ENCODE measurements at places on chromosomes 12 and 14. TPM values are rescaled to one million over a fixed set of nuclear protein-coding genes. Genes with fewer than 3 reads are reported as not detected.

DNA sequence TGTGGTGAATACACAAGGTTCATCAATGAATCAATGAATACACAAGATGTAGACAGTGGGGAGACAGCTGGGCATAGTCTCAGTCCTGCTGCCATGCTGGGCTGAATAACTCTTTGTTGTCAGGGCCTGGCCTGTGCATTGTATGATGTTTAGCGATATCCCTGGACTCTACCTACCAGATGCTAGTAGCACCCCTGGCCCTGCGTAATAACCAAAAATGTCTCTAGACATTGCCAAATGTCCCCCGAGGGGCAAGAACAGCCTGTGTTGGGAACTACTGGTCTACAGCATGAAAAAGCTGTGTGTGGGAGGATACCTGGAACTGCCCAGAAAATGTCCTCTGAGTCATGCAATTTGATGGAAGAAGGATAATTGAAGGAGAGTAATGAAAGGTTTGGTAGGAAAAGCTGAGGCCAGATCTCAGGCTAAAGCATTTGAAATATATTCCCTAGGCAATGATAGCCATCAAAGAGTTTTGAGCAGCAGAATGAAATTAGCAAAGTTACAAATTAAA lies 128.2 kb downstream of the TMEM30B start:
- DNase-seq: no peak

- no peak for DNase-seq
These were observed 6.2 kb downstream of the TBX5 start for GRCh38 chr12:114399664-114400211.

DNA sequence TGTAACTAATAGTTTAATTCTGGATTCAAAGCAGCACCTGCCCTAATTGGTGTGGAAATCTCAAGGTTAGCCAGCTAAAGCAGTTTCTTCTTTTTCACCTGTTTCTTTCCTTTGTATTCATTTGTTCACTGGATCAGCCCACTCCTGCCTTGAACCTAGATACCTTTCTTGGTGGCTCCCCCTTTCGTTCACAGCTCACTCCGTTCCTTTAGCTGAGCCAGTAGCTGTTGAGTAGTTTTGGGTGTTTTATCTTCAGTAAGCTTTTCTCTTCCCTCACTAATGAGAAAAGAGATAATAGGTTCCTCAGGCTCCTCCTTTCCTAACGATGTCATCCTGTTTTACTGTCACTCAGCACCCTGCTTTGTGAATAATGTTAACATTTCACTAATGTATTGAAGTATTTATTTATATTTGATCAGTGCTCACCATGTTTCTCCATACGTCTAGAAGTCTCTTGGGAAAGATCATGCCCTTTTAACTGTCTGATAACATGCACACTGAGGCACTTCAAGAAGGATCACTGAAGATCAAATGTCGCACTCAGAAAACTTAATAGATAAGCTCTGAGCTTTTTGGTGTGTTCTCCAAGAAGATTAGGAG lies 121.1 kb downstream of the TGFB3 start:
- no peak for DNase-seq

DNA sequence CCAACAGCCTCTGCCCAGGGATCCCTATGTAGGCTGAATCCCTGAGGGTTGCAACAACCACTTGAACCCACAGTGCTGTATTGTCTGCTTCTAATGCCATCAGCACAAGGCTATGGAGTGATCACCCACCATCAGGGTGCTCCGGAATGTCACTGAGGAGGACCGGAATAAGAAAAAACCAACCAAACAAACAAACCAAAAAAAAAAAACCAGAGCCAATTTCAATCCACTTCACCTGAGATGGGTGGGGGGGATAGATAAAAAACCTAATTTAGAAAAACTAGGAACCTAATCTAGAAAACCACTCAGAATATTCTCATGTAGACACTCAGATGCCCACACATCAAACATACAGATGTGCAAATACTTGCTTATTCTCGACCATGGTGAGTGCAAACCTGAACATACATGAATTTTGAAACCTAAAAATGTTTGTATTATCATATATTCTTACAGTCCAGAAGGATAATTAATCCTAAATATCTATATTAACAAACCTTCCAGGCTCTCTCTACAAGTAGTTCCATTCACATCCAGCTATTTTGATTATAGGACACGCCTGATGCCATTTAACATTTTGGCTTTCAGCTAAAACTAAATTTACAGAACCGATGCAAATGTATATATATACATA lies 3.7 kb downstream of the TBX5 start:
- no peak for DNase-seq

The RNFT2 gene
- polyA plus RNA-seq: 6.2 TPM

DNA sequence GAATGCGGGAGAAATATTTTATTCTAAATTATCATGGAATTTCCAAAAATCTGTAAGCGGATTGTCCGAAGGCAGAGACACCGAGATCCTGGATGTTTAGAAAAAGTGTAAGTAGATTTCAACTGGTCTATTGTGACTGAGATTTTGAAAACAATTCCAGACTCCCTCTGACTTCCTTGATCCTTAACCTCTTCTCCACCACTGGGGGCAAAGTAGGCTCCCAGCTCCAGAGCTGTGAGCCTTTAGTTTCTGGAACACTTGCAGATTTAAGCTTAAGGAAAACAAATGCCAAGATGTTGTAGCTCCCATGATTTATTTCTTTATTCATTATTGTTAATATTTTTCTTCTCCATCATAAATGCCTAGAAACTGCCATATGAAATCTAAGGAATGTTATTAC lies 1320.5 kb upstream of the SEL1L start:
- DNase-seq: no peak

The TMTC1 gene
- 28.5 TPM for polyA plus RNA-seq

GRCh38 chr14:52738409-52738808 lies 8.4 kb downstream of the STYX start:
- DNase-seq: no peak

GRCh38 chr12:27206801-27207502 lies 37.1 kb upstream of the STK38L start:
- no peak for DNase-seq

DNA sequence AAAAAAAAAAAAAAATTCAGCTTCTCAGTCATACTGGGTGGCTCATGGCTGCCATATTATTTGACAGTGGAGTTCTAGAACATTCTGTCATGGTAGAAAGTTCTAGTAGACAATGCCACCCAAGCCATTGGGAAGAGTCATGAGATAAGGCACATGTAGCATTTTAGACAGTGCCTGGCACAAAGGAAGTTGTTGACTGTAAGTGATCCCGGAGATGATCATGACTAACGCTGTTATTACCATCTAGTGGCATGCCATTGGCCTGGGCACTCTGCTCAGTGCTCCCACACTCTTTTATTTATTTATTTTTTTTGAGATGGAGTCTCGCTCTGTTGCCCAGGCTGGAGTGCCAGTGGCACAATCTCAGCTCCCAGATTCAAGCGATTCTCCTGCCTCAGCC lies 80.4 kb downstream of the FOXN4 start:
- no peak for DNase-seq

DNA sequence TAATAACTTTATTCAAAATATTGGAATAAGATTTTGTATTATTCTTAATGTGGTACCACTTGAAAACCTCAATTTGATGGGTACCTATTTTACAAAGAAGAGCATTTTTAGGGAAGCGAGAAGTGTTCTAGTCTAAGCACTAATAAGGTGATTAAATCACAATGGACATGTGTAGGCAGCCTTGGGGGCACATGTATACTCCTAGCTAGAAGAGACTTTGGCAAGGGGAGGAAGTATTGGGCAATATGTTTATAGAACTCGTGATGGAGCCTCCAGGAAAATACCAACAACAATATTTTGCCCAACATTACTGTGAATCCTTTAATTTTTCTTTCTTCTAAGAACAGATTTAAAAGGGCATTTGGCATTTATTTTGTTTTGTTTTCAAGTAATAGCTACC lies 280.3 kb downstream of the ADAMTS20 start:
- DNase-seq: no peak

The KRT73 gene
- polyA plus RNA-seq: not detected

DNA sequence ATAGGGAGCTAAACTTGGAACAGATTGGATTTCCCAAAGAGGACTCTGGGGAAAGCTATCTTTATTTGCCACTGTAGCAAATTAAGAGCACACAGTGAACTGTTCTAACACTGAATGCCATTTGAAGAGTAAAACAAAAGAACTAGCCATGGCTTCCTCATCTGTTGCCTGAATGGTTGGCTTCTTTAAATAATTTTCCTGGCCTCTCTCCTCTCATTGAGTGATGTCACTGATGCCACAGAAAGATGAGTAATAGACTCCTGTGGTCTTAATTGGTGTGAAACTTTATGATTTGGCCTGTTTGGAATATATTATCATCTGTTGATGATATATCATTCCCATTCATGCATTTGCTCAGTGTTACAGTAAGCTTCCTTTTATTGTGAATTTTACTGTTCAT lies 42.5 kb downstream of the WDR20 start:
- DNase-seq: no peak

The PDZRN4 gene
- 5.2 TPM for polyA plus RNA-seq

The LBHD2 gene
- not detected for polyA plus RNA-seq

DNA sequence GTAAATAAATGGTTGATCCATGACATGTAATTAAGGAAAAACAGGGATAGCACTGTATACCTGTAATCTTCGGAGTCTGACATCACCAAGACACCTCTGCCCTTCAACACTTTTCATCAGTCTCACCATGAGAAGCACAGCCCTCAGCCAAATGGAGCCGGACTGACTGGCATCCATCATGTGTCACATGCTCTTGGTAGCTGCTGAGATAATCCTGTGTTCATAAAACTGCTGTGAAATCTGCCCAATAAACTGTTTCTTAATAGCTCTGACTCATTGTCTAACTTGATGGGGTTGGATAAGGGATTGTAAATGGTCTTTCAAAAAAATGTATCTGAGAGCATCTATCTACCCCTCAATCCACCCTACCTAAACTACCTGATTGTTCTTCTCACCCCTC lies 33.6 kb downstream of the KCNH5 start:
- DNase-seq: no peak

- no peak for DNase-seq
These were observed 98.6 kb downstream of the PELI2 start for GRCh38 chr14:56216626-56217379.

The FIGNL2 gene
- polyA plus RNA-seq: 4.2 TPM

GRCh38 chr12:96438330-96438729 lies 38.1 kb upstream of the CDK17 start:
- no peak for DNase-seq

Measured in right renal pelvis (tissue), 4 donors.